ENCODE measurements at places on chromosomes 11 and 22.

DNA sequence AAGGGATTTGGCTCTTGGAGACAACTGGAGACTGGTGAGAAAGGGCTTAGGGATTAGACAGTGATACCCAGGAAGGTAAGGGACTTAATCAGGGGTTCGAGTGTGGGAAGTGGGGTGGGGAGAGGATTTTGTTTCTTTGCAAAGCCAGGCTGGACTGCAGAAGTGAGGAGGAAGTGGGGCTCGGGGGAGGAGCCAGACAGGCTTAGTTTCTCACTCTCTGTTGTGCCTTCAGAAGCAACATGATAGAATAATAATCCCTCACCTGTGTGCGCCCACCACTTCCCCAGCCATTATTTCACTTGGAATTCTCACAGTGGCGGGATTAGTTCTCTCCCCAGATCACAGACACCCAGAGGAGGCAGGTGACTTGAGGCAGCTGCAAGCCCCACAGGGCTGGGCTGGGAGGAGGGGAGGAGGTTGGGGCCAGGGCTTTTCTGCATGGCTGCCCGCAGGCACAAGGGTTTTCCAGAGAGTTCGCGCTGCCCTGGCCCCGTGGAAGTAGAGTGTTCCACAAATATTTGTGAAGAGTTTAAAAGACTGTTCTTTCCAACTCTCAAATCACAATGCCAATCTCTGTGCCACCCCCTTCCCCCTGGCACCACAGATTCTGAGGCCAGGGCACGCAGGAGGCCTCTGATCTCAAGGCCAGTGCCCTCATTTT, 4.0 kb upstream of the SEC14L2 start:
- DNase-seq = no peak

DNA sequence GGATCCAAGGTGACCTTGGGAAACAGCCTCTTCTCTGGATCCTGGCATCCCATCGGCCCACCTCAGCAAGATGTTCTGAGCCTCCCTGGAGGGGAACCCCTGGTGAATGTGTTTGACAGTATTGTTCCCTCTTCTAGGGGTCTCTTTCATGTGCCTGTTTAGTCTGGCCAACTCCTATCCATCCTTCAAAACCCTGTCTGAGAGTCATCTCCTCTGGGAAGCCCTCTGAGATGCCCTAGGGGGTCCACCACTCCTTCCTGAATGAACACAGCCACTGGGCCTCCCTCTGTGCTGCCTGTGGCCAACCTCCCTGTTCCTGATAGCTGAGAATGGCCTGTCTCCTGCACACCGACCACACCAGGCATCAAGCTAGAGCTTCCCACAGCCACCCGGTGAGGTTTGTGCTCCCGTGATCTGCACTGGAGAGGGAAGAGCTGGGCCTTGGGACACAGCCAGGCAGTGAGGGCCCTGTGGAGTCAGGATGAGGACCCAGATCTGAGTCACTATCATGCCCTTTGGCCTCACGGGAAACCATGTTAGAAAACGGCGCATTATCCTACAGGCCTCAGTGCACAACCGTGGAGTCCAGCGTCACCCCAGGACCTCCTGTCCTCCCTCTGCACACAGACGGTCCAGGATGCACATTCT, 8.8 kb downstream of the WNT7B start:
- DNase-seq = no peak

GRCh38 chr11:64131683-64132190, 34.2 kb downstream of the MACROD1 start:
- DNase-seq = no peak

GRCh38 chr11:16226245-16226644, 130.1 kb downstream of the SOX6 start:
- no peak for DNase-seq

DNA sequence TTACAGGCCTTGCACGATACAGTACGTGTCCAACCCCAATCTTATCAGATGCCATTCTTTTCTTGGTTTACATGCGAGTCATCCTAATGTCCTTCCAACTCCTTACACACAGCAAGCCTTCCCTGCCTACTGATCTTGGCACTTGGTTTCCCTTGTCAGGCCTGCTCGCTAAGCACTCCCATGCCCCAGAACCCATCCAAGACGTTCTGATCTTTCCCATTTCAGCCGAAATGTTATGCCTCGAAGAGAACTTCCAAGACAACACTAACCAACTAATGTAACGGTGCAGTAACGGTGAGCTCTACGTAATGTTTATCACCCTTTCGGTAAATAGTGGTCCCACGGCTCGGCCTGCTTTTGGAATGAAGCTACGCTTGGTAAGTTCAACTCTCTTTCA, 521 bp downstream of the PES1 start:
- no peak for DNase-seq

DNA sequence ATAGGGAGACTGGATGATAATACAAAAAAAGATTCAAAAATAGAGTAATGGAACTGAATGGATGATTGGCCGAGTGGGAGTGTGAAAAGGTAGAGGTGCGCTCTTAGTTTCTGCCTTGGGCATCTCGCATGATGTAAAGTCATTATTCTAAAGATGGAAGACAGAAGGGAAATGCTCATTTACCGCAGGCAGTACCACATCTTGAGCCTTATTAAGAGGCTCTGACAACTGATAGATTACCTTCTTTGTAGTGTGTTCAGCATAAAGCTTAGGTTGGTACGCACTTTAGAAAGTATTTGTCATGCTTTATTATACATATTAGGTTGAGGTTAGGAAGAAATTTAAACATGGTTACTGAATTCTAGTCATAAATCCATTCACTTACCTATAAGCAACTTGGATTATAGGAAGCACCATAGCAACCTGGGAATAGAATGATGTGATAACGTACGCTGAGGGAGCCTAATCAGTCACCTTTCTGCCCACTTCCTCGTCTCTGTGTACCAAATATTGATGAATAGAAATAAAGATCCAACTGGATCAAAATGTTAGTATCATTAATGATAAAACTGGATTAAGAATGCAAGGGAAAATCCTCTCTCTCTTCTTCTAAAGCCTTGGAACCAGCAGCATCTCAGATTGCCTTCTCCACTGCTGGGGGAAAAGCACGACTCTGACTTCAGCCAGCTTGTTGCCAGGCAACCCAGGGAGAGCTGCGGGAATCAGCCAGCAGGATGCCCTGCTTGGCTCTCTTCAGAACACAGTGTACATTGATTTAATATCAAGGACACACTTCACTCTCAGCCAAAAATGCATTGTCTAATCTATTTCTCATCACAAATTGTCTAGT, 29.0 kb upstream of the VWA5A start:
- DNase-seq = no peak

- no peak for DNase-seq
Observed at GRCh38 chr11:30608534-30608933, 22.4 kb upstream of the MPPED2 start.

DNA sequence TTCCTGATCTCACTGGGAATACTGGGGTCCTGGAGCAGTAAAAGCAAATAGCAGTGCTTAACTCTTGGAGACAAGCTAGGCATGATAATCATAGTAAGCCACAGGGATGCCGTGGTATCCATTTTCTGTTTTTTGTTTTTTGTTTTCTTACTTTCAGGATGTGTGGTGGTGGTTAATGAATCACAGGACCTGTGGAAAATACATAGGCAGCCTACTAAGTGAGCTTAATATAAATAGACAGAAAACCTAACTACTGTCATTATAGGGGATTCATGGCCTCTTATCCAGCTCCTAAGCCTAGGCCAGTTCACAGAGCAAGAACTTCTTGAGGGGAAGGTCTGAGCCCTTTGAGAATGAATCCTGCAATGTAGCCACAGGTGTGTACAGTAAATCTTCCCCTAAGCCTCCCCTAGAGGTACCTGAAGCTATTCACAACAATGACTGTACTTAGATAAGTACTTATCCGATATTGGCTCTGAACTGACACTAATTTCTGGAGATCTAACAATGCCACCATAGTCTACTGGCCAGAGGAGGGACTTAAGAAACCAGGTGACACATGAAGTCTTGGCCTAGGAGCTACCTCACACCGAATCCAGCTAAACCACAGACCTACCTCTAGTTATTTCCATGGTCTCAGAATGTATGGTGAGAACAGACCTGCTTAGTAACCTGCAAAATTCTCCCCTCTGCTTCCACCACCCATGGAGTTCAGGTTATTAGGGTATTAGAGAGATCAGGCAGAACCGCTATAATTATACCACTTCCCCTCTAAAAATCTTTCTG, 83.6 kb downstream of the ENTHD1 start:
- no peak for DNase-seq

DNA sequence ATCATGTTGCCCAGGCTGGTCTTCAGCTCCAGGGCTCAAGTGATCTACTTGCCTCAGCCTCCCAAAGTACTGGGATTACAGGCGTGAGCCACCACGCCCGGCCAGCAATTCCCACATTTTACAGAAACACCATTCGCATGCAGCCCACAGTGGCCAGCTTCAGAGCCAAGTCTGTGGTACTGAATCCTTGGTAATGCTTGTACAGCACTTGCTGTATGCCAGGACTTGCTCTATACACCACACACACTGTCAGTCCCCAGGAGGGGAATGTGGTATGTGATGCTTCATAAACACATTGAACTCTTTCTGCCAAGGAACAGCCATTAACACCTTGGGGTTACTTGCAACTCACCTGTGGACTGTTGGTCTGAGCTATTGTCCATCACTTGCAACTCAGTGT, 119.4 kb downstream of the MED15 start:
- no peak for DNase-seq

- no peak for DNase-seq
Observed at GRCh38 chr11:128551611-128552335, 35.6 kb downstream of the ETS1 start.

DNA sequence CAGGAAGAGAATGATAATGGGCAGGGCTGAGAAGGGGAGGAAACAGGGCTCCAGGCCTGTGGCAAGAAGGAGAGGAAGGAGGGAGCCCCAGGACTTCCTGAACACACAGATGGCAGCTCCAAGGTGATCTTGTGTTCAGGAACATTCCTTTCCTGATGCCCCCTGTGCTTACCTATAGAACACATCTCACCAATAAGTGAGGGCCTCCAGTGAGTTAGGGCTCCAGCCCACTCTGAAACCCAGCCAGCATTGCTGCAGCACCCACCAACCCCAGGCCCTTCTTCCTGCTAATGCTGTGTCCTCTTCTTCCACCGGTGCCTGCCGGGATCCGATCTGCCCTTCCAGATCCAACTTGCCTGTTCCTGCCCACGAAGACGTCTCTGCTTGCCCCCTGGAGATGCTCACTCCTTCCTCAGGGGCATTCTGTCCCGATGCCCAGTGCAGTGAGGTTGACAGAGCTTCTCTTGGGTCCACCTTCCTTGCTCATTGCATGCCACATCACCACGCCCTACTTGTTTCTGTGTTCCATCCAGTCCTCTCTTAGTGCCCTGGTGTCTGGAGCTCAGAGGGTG, 17.4 kb downstream of the ANKK1 start:
- DNase-seq = no peak

- DNase-seq = no peak
Observed at GRCh38 chr22:30718491-30718890, 23.8 kb downstream of the OSBP2 start.

- no peak for DNase-seq
Observed at GRCh38 chr11:59152312-59152951, 9.8 kb downstream of the FAM111A start.

- no peak for DNase-seq
Observed at GRCh38 chr11:10454878-10455631, at the start of gene AMPD3. Gene AMPD3 (plus strand): TSS chr11:10455264. CDS start chr11:10461520, 6,256 bp downstream.

GRCh38 chr11:116481126-116481675, 291.6 kb downstream of the BUD13 start:
- no peak for DNase-seq

- DNase-seq = no peak
Observed at GRCh38 chr11:33534575-33534974, 166.1 kb downstream of the C11orf91 start.

DNA sequence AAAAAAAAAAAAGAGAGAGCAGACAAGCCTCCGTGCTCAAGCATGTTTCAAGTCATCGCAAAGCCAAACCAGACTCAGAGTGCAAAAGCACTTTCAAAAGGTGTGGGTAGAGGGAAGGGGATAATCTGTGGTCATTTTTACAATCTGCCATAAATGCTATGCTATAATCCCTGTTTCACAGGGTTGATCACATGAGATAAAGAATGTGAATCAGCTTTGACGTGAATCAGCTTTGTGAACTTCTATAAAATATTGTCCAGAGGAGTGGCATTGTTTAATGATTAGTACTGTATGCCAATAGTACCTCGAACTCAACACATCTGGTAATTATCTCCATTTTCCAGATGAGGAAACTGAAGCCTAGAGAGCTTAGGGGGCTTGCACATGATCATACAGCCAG, 20.0 kb upstream of the POLD3 start:
- DNase-seq = no peak

DNA sequence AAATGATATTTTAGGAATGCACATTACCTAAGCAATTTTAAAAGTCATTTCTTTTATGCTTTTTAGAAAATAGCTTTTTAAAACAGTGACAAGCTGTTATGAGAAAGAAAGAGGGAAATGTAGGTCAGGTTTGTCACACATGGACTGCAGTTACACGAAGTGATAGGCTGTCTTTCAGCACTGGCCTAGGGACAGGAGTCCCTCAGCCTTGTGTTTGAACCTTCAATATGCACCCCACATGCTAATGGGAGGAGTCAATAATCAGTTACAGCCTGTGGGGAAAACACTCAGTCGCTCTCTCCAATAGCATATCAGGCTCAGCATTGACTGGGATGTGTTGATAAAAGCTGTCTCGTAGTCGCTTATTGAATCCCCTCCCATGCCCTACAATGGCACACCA, 45.8 kb downstream of the DNAJC24 start:
- no peak for DNase-seq

GRCh38 chr11:90426442-90426841, 203.6 kb upstream of the CHORDC1 start:
- no peak for DNase-seq

GRCh38 chr22:30382340-30382739, 4.9 kb downstream of the RNF215 start:
- DNase-seq = no peak

GRCh38 chr11:78420255-78420764, 2.7 kb upstream of the GAB2 start:
- DNase-seq = peak; percentile 44

DNA sequence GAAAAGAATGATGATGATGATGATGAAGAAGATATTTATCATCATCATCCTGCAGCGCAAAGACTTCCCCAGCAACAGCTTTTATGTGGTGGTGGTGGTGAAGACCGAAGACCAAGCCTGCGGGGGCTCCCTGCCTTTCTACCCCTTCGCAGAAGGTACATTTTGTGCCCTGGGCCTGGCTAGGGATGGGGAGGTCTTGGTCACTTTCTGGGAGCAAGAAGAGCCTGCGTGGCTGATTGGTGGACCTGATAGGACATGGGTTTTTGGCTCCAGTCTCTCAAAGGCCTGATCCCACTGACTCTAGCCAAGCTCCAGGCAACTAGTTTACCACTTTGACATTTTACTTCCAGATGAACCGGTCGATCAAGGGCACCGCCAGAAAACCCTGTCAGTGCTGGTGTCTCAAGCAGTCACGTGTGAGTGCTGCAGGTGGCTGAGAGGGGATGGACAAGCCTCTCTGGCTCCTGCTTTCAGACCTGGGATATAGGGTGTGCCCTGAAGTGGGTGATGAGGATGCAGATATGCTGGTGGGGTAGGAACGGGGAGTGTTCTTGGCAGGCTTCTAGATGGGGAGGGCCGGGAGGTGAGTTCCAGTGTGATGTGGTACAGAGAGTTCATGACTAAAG, 5.3 kb downstream of the SIDT2 start:
- DNase-seq = no peak

- no peak for DNase-seq
Observed at GRCh38 chr11:96393753-96394348, 4.0 kb downstream of the JRKL start.

Measured in stimulated activated CD4-positive, alpha-beta T cell treated with anti-CD3 and anti-CD28 coated beads, TNF-alpha, amount 100 ng/mL, for 48 hours (primary cell).